NCI-H345 (cell line): ENCODE measurements at places on chromosomes 3 and 15.

DNA sequence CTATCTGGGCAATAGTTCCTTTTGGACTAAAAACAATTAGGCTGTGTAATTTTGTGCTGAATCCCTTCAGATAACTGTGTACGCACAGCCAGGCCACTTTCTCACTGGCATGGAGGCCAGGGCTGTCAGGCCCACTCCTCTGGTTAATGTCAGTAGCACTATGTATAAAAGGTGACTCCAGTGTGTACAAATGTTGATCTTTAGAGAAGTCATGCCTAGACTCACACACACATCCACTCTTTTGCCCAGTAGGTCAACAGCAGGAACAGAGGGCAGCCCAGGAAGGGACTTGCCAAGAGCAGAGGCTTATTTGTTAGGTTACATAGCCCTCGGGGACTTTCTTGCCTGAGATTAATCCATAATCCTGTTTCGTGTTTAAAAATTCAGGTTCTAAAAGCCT, 416.6 kb upstream of the WNT5A start:
- no peak for DNase-seq

- no peak for DNase-seq
These were observed 19.2 kb upstream of the SYNM start for GRCh38 chr15:99085413-99086326.

GRCh38 chr15:48814286-48814685, 3.4 kb upstream of the CEP152 start:
- no peak for DNase-seq

DNA sequence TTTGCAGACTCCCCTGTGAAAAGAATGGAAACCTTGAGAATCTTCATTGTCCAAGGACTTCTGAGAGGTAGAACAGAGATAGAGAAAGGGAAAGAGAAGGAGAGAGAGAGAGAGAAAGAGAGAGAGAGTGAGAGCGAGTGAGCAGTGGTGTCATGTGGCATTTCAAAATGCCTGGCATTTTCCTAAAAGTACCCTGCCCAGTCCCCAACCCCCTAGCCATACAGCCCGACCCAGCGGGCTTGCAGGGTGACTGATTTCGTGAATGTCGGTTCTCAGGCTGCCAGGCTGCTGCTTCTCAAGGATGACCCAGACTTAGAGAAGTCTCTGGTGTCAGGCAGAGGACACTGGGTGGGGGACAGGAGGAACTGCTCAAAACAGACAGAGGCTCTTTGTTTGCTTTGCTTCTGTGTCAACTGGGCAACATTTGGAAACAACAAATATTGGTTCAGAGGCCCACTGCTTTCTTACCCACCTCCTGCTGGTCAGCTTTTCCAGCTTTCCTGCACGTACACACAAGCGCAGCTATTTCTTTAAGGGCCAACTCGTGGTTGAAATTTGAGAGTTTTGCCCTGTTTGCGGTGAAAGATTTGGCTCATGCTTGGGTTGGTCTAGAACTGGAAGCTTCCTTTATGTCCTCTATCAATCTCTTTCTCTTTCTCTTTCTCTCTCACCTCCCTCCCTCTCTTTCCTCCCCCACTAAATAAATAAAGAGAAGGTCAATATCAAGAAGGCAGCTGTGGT, 3.7 kb upstream of the TF start:
- peak; percentile 4 for DNase-seq

GRCh38 chr15:86106306-86106705, 26.6 kb downstream of the AGBL1 start:
- DNase-seq = no peak

- no peak for DNase-seq
These were observed 7.7 kb upstream of the KY start for GRCh38 chr3:134658555-134658954.

GRCh38 chr3:160968761-160969160, 136.4 kb downstream of the B3GALNT1 start:
- DNase-seq = no peak
